ENCODE measurements at places on chromosomes 5 and 9. TPM values are rescaled to one million over a fixed set of nuclear protein-coding genes. Genes with fewer than 3 reads are reported as not detected.
A peak's percentile ranks its signal among the peaks of the same experiment; 100 is the strongest.

DNA sequence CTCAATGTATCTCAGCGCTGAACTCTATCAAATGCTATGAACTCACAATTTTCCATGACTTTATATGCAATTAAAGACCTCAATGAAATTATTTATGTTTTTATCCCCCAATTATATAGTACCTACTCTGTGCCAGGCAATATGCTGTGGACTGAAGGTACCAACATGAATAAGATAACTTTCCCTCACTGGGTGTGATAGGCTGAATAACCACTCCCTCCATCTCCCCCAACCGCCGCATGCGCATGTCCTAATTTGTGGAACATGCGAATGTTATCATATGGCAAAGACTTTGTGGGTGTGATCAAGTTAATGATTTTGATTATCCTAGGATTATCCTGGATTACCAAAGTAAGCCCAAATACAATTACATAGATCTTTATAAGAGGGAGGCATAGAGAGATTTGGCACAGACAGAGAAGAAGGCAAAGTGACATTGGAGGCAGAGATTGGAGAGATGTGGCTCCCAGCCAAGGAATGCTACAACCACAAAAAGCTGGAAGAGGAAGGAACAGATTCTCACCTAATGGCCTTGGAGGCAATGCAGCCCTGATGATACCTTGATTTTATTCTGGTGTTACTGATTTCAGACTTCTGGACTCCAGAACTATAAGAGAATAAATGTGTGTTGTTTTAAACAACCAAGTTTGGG is 149.1 kb upstream of the VCAN start:
- DNase-seq: no peak

Gene NIM1K
- not detected for polyA plus RNA-seq

Gene CTSL
- 113 TPM for polyA plus RNA-seq

DNA sequence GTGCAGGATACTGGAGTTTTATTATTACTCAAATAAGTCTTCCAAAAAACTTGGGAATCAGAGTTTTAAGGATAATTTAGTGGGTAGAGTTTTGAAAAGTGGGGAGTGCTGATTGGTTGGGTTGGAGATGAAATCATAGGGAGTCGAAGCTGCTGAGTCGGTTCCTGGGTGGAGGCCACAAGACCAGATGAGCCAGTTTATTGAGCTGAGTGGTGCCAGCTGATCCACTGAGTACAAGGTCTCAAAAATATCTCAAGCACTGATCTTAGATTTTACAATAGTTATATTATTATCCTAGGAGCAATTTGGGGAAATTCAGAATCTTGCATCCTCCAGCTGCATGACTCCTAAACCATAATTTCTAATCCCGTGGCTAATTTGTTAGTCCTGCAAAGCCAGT is 804.9 kb upstream of the SEMA6A start:
- DNase-seq: no peak

Gene STXBP1
- polyA plus RNA-seq: 2.9 TPM

DNA sequence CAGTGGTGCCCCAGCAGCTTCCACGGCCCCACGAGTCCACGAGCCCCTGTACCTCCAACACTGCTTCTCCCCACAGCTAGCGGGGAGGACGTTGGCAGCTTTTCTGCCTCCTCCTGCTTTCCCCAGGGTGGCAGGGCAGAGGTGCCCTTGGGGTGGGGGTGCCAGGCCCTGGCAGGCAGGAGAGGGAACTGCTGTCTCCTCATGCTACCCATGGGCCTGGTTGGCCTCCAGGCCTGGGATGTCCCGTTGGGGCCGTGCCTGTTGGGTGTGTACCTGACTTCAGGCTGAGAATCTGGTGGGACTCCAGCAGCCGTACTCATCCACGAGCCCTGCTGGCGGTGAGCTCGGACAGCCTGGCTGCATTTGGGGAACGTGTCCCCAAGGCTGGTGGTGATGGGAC is 27.3 kb downstream of the RXRA start:
- DNase-seq: no peak

- no peak for DNase-seq
These were observed 45.7 kb upstream of the HSD17B4 start for GRCh38 chr5:119406551-119407110.

Gene DMRT1
- polyA plus RNA-seq: not detected

Gene KCTD16
- polyA plus RNA-seq: 0.07 TPM

Gene C9orf50
- not detected for polyA plus RNA-seq

Gene GDA
- polyA plus RNA-seq: 1.5 TPM

- DNase-seq: no peak
These were observed 15.3 kb downstream of the MTMR12 start for GRCh38 chr5:32297181-32298058.

DNA sequence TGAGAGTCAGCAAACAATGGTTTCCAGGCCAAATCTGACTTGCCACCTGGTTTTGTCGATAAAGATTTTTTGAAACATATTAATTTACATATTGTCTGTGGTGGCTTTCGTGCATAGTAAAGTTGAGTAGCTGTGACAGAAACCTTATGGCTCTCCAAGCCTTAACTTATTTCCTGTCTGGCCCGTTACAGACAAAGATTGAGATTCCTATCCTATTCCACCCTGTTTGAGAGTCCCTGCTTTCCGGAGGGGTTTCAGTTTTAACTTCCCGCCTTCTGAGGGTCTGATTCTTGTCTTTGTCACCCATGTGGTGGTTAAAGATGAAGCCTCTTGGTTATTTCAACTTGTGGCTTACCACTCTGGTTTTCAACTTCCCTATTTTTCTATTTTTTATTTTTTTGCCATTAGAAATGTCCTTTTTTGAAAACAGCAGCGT is 11.4 kb downstream of the OTULIN start:
- DNase-seq: no peak

Gene TMEM171
- 0.12 TPM for polyA plus RNA-seq

DNA sequence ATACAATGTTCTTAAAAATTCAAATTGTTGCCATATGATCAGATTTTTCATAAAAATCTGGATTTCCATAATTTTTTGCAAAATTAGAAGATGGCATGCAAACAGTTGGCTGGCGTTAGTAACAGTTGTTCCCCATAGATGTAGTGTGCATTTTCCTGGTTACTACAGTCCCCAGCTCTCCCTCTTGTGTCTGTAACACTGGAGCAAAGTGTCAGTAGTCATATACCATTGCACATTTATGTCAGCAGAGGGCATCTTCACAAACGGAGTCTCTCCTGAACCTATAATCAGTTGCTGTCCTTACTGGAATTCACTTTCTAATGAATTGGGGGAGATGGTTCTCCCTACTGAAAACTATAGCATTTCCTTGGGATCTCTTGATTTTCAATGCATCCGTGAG is 44.7 kb upstream of the DMAC1 start:
- DNase-seq: peak; percentile 4

- DNase-seq: no peak
These were observed 34.4 kb upstream of the GNE start for GRCh38 chr9:36292641-36293040.

DNA sequence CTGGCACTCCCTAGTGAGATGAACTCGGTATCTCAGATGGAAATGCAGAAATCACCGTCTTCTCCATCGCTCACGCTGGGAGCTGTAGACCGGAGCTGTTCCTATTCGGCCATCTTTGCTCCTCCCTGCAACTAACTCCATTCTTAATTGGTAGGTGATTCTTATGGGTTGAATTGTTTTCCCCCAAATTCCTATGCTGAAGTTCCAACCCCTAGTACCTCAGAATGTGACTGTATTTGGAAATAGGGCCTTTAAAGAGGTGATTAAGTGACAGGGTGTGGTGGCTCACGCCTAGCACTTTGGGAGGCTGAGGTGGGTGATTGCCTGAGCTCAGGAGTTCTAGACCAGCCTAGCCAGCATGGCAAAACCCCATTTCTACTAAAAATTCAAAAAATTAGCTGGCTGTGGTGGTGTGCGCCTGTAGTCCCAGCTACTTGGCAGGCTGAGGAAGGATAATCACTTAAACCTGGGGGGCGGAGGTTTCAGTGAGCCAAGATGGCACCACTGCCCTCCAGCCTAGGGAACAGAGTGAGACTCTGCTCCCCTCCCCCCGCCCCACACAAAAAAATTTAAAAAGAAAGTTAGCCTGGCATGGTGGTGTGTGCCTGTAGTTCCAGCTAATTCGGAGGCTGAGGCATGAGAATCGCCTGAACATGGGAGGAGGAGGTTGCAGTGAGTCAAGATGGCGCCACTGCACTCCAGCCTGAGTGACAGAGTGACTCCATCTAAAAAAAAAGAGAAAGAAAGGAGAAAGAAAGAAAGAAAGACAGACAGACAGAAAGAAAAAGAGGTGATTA is 25.2 kb upstream of the FOCAD start:
- DNase-seq: no peak

Gene SIGMAR1
- 38.9 TPM for polyA plus RNA-seq

- no peak for DNase-seq
These were observed 75.9 kb downstream of the SLC38A9 start for GRCh38 chr5:55636177-55636576.

DNA sequence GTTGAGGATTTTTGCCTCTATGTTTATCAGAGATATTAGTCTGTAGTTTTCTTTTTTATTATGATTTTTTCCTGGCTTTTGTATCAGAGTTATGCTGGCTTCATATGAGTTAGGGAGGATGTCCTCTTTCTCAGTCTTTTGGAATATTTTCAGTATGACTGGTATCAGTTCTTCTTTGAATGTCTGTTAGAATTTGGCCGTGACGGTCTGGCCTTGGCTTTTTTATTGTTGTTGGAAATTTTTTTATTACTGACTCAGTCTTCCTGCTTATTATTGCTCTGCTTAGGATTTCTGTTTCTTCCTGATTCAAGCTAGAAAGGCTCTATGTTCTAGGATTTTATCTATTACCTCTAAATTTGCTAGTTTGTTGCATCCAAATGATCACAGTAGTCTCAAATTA is 421.9 kb downstream of the CDH10 start:
- no peak for DNase-seq

Gene PCDHGA3
- polyA plus RNA-seq: 0.05 TPM

DNA sequence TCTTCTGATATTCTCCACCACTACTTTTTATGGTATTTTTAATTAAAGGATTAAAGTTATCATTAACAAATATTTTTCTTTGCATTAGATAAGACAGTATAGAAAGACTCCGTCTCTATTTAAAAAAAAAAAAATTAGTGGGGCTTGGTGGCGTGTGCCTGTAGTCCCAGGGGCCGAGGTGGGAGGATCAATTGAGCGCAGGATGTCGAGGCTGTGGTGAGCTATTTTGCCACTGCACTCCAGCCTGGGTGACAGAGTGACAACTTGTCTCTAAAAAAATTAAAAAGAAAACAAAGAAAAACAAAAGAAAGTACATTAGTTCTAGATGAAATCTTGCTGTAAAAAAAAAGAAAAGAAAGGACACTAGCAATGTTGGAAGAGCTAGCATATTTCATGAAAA is 97.4 kb upstream of the IL6ST start:
- no peak for DNase-seq

DNA sequence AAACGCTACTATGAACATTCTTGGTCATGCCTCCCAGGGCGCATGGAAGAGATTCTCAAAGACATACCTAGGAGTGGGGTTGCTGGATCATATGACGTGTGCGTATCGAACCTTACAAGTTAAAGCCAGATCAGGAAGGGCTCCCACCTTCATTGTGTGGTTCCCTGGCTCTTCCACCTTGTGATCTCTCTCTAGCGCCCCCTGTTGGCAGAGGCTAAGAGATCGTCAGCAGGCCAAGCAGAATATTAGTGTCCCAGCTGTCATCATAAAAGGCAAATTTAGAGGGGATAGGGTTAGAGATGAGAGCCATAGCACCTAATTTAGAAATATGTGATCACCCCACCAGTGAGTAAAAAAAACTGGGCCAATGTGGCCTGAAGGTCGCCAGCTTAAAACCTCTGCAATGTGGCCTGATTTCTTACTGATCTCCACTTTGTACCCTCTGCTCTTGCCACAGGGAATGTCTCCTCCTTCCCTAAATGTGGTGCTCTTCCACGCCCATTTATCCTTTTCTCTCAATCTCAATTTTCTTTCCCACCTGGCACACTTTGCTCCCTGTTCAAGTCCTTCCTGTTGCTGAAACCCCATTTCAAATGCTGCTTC is 91.7 kb upstream of the SHB start:
- DNase-seq: peak; percentile 57

GRCh38 chr5:177496727-177497291 is 595 bp downstream of the PDLIM7 start:
- DNase-seq: peak; percentile 85

DNA sequence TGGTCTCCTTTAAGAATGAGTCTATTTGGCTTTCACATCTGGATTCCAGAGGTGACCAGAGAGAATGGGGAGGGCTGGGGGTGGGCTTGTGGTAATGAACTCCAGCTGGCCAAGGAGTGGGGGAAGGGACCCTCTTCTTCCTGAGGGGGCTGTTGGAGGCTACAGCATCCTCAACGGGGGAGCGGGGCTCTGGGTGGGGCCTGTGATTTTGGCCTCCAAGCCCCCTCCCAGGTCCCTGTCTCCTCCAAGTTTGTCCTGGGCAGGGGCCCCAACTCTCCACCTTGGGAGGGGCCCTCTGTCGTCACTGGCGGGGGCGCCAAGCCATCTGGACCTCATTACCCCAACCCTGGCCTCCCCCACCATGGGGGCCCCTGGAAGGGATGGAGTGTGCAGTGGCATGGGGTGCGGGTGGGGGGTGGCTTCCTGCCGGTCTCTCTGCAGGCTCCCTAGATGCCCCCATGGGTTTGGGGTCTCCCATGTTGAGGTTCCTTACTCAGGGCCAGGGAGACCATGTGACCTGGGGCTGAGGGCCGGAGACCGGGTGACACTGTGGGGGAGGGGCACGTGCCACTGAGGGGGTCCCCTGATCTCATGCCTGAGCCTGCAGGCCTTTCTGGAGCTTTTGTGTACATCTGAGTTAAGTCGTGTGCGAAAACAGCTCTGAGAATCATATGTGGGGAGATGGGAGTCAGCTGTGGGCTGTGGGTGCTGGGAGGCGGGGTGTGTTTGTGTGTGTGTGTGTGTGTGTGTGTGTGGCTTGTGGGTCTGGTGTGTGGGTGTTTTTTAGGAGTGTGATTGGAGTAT is 32.4 kb downstream of the GOLGA2 start:
- DNase-seq: no peak

- DNase-seq: no peak
These were observed 82.0 kb upstream of the HAPLN1 start for GRCh38 chr5:83802686-83803085.

DNA sequence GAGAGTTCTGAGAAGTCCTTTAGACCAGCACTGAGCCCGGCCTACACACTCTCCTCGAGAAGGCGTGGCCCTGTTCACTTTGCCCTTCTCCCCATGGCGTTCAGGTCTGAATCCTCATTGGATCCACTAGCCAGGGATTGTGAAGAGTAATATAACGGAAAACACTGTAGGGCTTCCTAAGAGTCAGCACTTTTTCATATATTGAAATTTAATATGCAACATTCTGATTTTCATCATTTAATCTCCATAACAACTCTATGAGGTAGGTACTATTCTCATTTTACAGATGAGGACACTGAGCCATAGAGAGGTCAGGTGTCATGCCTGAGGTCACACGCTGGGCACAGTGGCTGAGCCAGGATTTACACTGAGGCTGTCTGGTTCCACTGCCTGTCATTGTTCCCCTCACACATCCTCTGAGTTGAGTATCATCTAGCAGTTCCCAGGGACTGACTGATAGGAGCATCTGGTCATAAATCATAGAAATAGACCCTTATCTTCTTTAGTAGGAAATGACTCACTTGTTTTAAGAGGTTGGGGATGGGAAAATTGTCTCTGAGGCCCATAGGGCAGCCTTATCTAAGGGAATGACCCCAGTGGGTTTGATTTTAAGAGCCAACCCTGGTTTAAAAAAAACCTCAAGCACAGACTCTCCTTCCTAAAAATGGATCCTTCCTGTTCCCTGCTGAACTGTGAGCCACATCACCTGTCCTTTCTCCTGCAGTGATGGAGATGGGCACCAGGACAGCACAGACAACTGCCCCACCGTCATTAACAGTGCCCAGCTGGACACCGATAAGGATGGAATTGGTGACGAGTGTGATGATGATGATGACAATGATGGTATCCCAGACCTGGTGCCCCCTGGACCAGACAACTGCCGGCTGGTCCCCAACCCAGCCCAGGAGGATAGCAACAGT is 41.2 kb downstream of the THBS4 start:
- no peak for DNase-seq

GRCh38 chr9:6896562-6896961 is 138.8 kb downstream of the KDM4C start:
- DNase-seq: peak; percentile 78

Measured in HepG2 (cell line).